ENCODE measurements at places on chromosomes 3 and 15.

- DNase-seq = no peak
Measured at GRCh38 chr3:127061641-127062040, 78.7 kb downstream of the PLXNA1 start.

GRCh38 chr3:48859206-48859605 lies 11.5 kb upstream of the PRKAR2A start:
- DNase-seq = no peak

- DNase-seq = no peak
Measured at GRCh38 chr3:60622349-60622748, 628.9 kb downstream of the FHIT start.

DNA sequence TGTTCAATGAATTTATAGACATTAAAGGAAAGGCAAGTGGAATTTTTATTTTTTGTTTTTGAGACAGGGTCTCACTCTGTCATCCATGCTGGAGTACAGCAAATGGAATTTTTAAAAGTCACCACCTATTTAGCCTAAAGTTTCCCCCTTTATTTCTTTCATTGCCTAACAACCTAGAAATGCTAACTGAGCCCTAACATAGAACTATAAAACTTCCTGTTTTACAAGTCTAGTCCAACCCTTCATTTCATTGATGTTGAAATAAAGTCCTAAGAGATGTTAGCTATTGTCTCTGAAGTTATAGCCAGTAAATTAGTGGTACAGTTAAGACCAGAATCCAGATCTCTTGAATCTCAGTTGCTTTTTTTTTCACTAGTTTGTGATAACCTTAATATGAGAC lies 39.0 kb downstream of the MAPK6 start:
- no peak for DNase-seq

DNA sequence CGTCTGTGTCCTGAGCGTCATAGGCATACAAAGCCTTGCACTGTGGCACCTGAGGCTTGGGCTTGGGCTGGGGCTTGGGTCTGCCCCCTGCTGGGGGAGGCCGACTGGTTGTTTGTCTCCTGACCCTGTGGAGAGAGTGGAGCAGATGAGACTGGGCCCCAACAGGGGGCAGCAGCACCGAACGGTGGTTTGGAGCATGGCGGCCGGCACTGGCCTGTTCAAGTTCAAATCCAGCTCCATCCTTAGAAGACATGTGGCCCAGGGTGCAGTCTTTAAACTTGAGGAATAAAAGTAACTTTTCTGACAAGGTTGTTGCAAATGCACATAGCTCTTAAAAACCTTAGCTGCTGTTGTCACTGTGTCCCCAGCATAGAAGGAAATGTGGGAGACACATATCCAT lies 33.3 kb downstream of the CCNB2 start:
- DNase-seq = peak; percentile 47

GRCh38 chr3:11435440-11436165 lies 163.4 kb downstream of the ATG7 start:
- DNase-seq = no peak

DNA sequence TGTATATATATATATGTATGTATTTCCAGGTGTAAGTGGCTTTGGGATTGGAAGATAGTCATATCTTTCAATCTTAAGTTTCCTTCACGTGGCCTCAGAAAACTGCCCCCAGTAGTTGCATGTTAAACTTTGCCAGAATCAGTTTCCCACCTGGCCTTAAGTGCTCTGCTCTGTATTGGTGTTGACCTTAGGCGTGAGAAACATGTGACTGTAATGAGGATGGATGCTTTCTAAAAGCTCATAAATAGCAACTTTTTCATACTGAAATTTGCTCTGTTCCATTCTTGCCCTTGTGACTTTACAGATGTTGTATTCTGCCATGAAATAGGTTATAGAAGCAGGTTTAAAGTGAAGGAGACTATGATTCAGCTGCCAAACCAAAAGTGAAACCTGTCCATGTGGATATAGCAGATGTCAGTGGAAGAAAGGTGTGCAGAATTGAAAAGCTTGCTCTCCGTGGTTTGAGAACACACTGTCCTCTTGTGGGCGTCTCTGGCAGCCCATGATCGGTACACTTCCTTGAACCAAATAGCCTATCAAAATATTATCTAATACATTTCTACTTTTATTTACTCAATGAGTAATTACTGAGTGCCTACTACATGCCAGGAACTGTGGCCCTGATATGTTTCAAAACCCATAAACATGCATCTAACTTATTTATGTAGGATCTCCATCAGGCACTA lies 15.8 kb downstream of the SCG5 start:
- DNase-seq = no peak

GRCh38 chr3:101119535-101119934 lies 126.3 kb upstream of the ABI3BP start:
- no peak for DNase-seq

DNA sequence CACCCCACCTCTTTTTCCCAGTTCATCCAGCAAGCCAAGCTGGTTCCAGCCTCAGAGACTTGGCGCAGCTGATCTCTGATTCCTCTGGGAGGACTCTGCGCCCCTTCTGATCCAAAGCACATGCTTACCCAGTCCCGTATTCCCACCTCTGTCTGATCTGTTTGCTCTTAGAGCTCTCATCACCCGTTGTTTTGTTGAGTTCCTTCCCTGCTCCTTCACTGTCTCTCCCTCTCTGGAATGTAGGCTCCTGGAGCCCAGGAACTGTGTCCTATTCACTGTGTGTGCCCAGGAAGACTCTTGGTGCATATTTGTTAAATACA lies 1.3 kb upstream of the ZXDC start:
- no peak for DNase-seq

GRCh38 chr3:20857636-20858035 lies 671.6 kb upstream of the SGO1 start:
- DNase-seq = no peak

GRCh38 chr3:122873741-122874515 lies 79.1 kb downstream of the SLC49A4 start:
- no peak for DNase-seq

- no peak for DNase-seq
Measured at GRCh38 chr15:41013691-41014414, 60.6 kb downstream of the CHAC1 start.

GRCh38 chr3:43142472-43142871 lies 36.6 kb upstream of the POMGNT2 start:
- no peak for DNase-seq

- DNase-seq = no peak
Measured at GRCh38 chr3:124246949-124247348, 255.0 kb upstream of the ROPN1 start.

DNA sequence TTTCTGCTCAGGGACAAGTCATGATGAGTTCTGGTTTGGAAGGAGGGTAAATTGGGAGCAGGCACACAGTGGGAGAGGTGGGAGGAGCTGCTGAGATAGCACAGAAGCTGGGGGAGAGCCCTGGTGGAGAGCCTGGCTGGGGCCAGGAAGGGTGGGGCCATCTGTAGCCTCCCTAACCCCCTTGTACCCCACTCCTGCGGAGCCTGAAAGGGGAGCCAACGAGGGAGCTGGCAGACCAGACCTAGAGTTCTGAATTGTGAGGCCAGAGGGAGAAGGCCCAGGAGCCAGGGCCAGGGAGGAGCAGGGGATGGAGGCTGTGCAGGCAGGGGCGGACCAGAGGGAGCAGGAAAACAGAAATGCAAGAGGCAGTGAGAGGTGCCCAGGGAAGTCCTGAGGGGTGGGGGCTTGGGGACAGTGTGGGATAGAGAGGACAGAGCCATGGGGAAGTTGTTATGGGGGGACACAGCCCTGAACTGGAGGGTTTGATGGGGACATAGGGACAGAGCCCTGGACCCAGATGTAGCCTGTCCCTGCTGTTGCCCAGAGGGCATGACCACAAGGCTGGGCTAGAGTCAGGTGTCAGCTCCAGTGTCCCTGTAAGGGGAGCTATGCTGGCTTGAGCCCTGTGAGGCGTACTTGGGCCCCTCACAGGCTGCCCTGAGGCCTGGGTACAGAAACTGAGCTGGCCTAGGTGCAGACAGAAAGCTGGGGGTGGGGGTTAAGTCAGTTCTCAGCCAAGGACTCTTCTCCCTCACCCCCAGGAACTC lies 1.2 kb downstream of the TMIE start:
- no peak for DNase-seq

DNA sequence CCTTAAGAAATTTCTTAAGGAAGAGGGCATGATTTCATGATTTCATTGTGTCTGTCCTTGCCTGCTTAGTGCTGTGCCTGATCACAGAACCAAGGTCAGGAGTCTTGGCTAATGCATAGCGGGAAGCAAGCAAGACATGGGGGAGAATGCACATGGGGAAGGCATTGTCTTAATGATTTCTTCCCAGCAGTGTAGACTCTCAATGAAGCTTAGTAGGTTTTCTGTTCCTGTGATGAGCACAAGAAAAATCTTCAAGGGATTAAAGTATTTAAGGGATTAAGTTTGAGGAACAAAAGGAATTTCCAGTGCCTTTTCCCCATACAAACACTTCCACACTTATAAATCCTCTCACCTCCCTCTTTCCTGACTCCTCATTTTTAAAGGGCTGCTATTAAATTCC lies 46.9 kb upstream of the SEMA6D start:
- no peak for DNase-seq

- no peak for DNase-seq
Measured at GRCh38 chr3:160395297-160395696, 3.7 kb downstream of the IFT80 start.

DNA sequence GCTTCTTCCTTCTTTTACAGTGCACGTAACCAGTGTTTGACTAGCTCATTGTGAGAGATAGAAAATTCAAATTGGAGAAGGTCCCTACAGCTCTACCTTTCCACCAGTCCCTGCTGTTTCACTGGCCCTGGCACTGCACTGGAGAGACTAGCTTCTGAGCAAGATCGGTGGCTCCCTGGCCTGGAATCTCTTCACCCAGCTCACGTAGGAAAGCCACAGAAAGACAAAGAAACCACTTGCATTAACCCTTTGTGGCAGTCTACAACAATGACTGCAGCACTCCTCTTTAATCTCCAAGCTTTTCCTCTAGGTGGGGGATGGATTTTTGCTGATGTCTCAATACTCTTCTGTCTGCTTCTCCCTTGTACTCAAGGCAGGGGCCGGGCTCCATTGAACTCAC lies 155.9 kb downstream of the PEX5L start:
- DNase-seq = no peak

DNA sequence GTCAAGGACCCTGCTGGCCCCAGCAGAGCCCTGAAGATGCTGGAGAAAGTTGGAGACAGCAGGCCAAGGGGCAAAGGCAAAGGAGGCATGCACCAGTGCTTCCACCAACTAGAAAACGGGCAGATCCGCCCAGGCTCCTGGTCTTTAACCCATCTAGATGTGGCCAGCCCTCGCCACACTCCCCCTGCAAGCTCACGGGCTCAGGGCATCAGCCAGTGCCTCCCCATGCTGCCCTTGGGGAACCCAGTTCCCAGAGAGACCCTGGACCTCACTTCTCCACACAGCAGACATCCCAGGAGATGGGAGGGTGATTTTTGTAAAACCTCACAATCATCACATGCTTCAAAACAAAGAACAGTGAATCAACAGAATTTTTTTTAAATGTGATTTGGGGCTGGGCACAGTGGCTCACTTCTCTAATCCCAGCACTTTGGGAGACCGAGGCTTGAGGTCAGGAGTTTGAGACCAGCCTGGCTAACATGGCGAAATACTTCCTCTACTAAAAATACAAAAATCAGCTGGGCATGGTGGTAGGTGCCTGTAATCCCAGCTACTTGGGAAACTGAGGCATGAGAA lies 24.5 kb downstream of the CYFIP1 start:
- DNase-seq = no peak

GRCh38 chr3:127072221-127072771 lies 89.4 kb downstream of the PLXNA1 start:
- no peak for DNase-seq

DNA sequence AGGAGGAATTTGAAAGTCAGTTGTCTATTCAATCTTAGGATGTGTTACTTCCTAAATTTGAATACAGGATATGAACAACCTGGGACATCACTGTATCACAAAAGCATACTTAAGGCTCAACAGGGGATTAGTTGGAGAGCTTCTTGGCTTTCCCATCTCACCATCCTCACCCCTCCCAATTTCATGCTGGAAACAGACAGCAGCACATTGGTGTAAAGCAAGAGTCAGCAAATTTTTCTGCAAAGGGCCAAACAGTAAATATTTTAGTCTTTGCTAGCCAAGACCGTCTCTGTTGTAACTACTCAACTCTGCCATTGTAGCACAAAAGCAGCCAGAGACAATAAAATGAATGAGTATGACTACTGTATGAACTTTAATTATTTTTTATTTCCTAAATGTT lies 94.9 kb downstream of the ERC2 start:
- DNase-seq = no peak

DNA sequence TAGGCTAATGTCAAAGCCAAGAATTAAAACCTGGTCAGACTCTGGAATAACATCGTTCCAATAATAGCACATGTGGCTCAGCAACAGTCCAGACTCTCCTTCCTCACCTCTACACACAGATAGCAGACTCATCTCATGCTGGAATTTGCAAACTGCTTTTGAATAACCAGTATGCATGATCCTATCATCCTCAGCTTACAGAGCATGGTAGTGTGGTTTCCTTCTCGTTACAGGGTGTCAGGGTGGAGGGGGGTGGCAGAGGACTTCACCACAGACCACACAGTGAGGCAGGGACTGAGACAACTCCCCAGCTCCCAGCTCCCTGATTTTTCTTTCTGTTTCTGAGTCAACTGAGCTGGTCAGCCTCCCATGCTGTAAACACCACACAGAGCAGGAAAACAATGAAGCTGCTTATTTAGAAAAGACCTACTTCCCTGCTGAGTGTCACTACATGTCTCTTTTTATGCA lies 101.6 kb downstream of the RPL22L1 start:
- no peak for DNase-seq

DNA sequence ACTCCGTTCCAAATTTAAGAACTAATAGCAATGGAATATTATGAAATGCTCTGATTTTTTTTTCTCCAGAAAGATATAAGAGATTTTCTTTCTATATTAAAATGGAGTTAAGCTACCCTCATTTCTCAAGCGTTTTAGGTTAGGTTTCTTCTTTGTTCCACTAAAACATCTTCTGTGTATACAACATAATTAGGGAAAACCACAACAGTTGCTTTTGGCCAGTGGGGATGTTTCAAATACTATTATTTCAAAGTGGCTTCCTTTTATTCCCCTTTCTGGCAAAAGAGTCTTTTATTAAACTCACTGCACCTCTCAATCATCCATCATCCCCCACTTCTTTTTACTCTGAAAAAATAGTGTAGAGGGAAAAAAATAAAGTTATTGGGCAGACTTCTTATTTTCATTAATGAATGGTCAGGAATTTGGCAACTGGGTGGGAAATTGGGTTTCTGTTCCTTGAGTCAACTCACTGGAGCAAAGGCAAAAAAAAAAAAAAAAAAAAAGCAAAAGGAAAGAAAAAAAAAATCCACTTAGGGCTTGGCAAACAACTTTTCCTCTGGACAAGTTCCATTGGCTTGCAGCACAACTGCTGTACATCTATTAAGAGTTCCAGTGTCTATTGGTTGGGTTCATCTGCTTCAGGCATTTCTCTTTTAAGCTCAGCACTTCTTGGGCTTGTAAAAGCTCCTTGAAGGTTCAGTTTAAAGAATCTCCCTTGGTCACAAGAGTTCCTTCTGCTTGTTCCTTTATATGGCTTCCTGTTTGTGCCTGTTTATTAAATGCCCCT lies 963.4 kb downstream of the ROBO1 start:
- DNase-seq = no peak

- no peak for DNase-seq
Measured at GRCh38 chr3:23385327-23385726, 182.2 kb downstream of the UBE2E2 start.

All from GDM1 (cell line).